Activated CD4-positive, alpha-beta memory T cell treated with anti-CD3 and anti-CD28 coated beads, Interleukin-2, amount 10 ng/mL, durations not matched to agents 7 days and 5 days (primary cell): ENCODE measurements at places on chromosomes 7 and 10. TPM values are rescaled to one million over a fixed set of nuclear protein-coding genes. Genes with fewer than 3 reads are reported as not detected.

- peaks cover 3% of the 10 kb centered on the region for H3K4me1 ChIP-seq
- DNase-seq: no peak
- no peaks in the 10 kb centered on the region for H3K27me3 ChIP-seq
Measured at GRCh38 chr7:46208635-46209525, 287.8 kb upstream of the IGFBP3 start.

GRCh38 chr10:11011984-11012383, 5.7 kb upstream of the CELF2 start:
- H3K4me3 ChIP-seq: no peak overlapping the region
- H3K4me1 ChIP-seq: peaks cover 12% of the 10 kb centered on the region
- DNase-seq: no peak
- peaks cover 82% of the 10 kb centered on the region for H3K27me3 ChIP-seq
- no peaks in the 10 kb centered on the region for H3K36me3 ChIP-seq

GRCh38 chr10:13241613-13242012, 7.4 kb upstream of the UCMA start:
- no peaks in the 10 kb centered on the region for H3K4me1 ChIP-seq
- no peak for DNase-seq
- H3K4me3 ChIP-seq: no peak overlapping the region
- H3K36me3 ChIP-seq: no peaks in the 10 kb centered on the region
- H3K27ac ChIP-seq: no peak overlapping the region

MYOF gene
- total RNA-seq: 10.8 TPM

WNT8B gene
- 0.23 TPM for total RNA-seq

DNA sequence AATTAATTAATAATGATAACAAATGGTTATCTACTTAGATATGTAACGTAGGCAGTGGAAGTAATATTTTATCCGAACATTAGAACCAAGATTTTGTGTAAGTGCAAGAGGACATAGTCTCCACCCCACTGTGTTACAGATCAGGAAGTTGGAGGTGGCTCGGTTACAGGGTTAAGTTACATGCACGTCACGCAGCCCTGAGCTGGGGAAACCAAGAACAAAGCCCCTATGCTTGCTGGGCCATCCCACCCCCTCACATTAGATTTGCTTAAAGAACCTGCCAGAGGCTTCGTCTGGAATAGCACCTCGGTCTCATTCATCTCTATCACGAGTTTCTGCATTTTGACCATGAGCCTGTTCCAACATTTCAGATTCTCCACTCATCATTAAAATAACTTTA, 214.1 kb downstream of the ADARB2 start:
- no peak for DNase-seq
- H3K4me1 ChIP-seq: no peaks in the 10 kb centered on the region
- H3K27ac ChIP-seq: no peak overlapping the region
- no peaks in the 10 kb centered on the region for H3K27me3 ChIP-seq

GRCh38 chr10:112515126-112515525, 68.1 kb downstream of the VTI1A start:
- no peaks in the 10 kb centered on the region for H3K27me3 ChIP-seq
- H3K4me3 ChIP-seq: no peak overlapping the region
- H3K27ac ChIP-seq: no peak overlapping the region

DNA sequence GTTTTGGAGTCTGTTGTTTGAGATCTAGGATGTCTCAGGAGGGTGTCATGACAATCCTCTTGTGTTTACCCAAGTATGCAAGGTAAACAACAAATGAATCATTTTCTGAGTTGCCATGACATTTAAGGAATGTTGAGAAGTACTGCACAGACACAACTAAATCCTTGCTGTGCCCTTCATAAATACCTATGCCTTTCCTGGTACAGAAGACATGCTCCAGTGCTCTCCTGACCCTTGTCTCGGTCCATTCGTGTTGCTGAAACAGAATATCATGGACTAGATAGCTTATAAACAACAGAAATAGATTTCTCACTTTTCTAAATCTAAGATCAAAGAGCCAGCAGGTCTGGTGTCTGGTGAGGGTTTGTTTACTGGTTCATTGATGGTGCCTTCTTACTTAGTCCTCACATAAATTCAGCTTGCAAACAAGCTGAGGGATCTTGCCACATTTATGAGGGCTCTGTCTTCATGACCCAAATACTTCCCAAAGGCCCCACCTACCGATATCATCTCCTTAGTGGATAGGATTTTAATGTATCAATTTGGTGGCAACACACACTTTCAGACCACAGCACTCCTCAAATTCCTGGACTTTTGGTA, 341.8 kb upstream of the SEMA3A start:
- H3K36me3 ChIP-seq: no peaks in the 10 kb centered on the region
- no peak overlapping the region for H3K27ac ChIP-seq
- no peak for DNase-seq
- no peak overlapping the region for H3K4me3 ChIP-seq

DNA sequence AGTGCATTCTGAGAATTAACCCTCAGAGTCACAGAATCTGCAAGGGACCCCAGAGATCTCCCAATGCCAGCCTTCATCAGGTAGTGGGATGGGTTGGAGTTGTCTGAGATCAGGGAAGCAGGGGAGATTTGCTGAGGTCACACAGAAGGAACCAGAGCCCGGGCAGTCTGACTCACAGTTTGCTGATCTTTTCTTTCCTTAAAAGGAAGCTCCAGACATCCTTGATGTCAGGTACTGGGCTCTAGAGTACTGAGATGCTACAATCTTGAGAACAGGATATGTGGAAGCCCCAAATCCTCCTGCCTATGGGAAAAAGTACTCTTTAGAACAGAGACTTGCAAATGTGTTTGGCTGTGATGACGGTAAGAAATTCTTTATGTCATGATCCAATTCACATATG, 706 bp downstream of the TBATA start:
- H3K4me3 ChIP-seq: no peak overlapping the region
- DNase-seq: no peak
- H3K27me3 ChIP-seq: peaks cover 15% of the 10 kb centered on the region
- H3K4me1 ChIP-seq: peaks cover 15% of the 10 kb centered on the region
- H3K36me3 ChIP-seq: no peaks in the 10 kb centered on the region

DNA sequence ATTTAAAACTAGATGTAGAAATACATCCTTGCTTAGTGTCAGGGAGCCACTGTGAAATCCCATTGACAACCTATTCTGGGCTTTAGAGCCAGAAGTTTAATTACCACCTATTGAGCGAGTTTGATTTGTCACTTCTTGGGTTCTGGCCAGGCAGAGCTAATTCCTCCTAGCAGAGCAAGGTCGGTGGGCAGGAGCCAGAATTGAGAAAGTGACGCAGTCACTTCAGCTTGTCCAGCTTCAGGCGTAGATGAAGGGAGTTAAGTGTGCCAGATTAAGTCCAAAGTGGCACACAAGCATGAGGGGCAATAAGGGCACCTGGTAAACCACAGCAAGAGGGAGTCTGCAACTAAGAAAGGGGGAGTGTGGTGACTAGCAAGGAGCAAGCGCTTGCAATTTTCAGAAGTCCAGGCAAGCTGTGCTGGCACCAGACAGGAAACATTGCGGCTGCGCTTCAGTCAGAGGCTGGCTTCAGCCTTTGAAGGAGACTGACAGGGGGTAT, 119.4 kb downstream of the ST7 start:
- no peak overlapping the region for H3K4me3 ChIP-seq
- H3K27me3 ChIP-seq: no peaks in the 10 kb centered on the region
- no peak overlapping the region for H3K27ac ChIP-seq
- no peaks in the 10 kb centered on the region for H3K36me3 ChIP-seq

DNA sequence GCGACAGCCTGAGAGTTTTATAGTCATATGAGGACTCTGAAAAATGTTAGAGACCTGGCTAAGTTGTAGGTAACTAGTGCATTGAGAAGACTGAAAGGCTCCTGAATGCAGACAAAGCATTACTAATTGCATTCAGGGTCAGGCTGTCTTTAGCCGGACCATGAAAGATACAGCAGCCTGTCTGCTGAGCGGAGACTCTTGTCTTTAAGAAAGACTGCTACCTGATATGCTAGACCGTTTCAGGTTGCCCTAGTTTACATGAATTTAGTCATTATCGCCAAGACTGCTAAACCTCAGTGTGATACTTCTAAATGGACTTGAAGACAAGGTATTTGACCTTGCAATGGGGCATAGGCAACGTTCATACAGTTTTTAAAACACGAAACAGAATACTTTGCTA, 81.2 kb downstream of the BMPR1A start:
- H3K36me3 ChIP-seq: peaks cover 6% of the 10 kb centered on the region
- H3K27ac ChIP-seq: no peak overlapping the region
- no peaks in the 10 kb centered on the region for H3K27me3 ChIP-seq
- H3K4me1 ChIP-seq: peaks cover 10% of the 10 kb centered on the region
- no peak for DNase-seq
